BJ (cell line): ENCODE measurements at places on chromosomes 13 and 19.

- no peak for DNase-seq
These were observed 68.6 kb downstream of the CELF5 start for GRCh38 chr19:3292958-3293529.

- peak; percentile 20 for DNase-seq
These were observed 137.9 kb upstream of the DACH1 start for GRCh38 chr13:72004784-72005374.

GRCh38 chr13:89857502-89857901 is 1490.0 kb upstream of the MIR17HG start:
- DNase-seq = no peak

- no peak for DNase-seq
These were observed 8.4 kb upstream of the KCTD4 start for GRCh38 chr13:45209229-45209628.

DNA sequence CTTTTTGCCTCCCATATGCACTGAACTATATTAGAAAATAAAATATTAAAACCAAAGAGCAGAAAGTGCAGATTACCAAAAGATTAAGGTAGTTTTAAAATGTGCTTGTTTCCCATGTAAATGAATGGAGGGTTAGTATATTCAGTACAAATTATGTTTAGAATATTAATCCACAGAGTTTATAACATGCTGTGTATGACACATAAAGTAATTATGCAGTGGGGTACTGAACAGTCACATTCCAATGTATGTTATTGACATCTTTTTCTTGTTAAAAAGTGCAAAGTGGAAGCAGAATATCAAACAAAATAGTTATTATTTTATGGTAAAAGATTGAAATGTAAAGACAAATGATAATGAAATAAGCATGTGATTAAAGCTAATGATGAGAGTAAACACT is 79.3 kb downstream of the GPC6 start:
- no peak for DNase-seq

GRCh38 chr13:96632536-96633320 is 361.5 kb downstream of the OXGR1 start:
- no peak for DNase-seq

DNA sequence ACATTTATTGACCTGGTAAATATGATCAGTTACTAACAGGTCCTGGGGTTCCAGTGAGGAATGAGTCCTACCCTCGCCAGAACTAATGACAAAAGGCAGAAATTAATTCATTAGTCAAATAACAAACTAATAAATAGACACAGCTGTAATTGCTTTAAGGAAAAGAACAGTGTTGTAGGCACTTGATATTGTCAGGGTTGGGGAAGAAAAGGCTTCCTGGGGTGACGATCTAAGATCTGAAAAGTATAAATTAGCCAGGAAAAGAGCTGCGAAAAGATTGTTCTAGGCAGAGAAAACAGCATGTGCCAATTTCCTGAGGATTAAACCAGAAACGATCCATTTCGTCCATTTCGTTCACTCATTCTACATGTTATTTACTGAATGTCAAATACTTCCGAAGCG is 670 bp upstream of the CHAF1A start:
- DNase-seq = no peak

GRCh38 chr13:39823063-39823713 is 167.7 kb downstream of the COG6 start:
- DNase-seq = no peak

DNA sequence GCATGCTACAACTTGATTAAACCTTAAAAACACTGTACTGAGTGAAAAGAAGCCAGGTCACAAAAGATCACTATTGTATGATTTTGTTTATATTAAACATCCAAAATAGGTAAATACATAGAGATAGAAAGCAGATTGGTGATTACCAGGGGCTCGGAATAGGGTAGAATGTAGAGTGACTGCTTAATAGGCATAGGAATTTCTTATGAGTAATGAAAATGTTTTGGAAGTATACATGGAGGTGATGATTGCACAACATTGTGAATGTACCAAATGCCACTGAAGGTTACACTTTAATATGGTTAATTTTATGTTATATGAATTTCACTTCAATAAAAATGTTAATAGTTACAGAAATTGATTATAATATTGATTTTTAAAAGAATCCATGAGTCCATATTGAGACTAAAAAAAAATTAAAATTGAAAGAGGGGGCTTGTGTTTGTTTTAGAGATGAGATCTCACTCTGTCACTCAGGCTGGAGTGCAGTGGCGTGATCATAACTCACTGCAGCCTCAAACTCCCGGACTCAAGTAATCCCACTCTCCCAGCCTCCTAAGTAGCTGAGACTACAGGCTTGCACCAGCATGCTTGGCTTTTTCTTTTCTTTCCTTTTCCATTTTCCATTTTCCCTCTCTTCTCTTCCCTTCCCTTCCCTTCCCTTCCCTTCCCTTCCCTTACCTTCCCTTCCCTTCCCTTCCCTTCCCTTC is 85.1 kb downstream of the FNDC3A start:
- no peak for DNase-seq

DNA sequence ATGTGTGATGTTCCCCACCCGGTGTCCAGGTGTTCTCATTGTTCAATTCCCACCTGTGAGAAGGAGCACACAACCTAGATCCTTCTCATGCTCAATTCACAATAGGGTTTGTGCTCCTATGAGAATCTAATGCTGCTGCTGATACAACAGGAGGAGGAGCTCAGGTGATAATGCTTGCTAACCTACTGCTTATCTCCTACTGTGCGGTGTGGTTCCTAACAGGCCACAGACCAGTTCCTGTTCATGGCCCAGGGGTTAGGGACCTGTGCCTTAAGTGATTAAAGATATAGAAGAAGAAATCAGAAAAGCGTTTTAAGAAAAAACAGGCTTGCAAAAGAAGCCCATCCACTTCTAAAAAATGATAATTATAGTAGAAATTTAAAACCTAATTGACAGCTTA is 17.5 kb downstream of the DLEU7 start:
- DNase-seq = no peak

GRCh38 chr13:100668408-100668807 is 6.2 kb downstream of the TMTC4 start:
- DNase-seq = no peak

- no peak for DNase-seq
These were observed 55.6 kb upstream of the ALOX5AP start for GRCh38 chr13:30679483-30680330.

GRCh38 chr13:28452755-28453154 is 42.2 kb downstream of the FLT1 start:
- DNase-seq = no peak
